Uterus (tissue), 4 donors: ENCODE measurements at places on chromosomes 5 and 9. TPM values are rescaled to one million over a fixed set of nuclear protein-coding genes. Genes with fewer than 3 reads are reported as not detected.

Gene RAB14
- 13.6 TPM for total RNA-seq

Gene TBC1D2
- 2.5 TPM for total RNA-seq

Gene CARD9
- 2.1 TPM for total RNA-seq

Gene DPYSL3
- total RNA-seq, result 175 TPM

Gene UGT3A1
- not detected for total RNA-seq

Gene FAM81B
- not detected for total RNA-seq

Gene LAMC3
- total RNA-seq, result 4.1 TPM

Gene PTGES
- total RNA-seq, result 1.3 TPM

Gene HMMR
- not detected for total RNA-seq

Gene TAF11L10
- total RNA-seq, result not detected

Gene CRB2
- total RNA-seq, result 19.4 TPM

Gene CDH9
- not detected for total RNA-seq

Gene KLF9
- total RNA-seq, result 88.2 TPM

Gene ZNF608
- total RNA-seq, result 67.9 TPM

Gene QRFP
- not detected for total RNA-seq

Gene GHR
- 19.7 TPM for total RNA-seq

Gene AHRR
- total RNA-seq, result 9.1 TPM

Gene DUSP1
- 189 TPM for total RNA-seq

Gene RGMB
- 8.5 TPM for total RNA-seq

Gene CSF1R
- total RNA-seq, result 32.9 TPM

Gene SLC2A6
- 0.76 TPM for total RNA-seq

Gene SPDL1
- total RNA-seq, result 1.5 TPM
